ENCODE measurements at places on chromosomes 6 and 20.

GRCh38 chr20:41361757-41362747, 4.6 kb downstream of the EMILIN3 start:
- no peak for DNase-seq

DNA sequence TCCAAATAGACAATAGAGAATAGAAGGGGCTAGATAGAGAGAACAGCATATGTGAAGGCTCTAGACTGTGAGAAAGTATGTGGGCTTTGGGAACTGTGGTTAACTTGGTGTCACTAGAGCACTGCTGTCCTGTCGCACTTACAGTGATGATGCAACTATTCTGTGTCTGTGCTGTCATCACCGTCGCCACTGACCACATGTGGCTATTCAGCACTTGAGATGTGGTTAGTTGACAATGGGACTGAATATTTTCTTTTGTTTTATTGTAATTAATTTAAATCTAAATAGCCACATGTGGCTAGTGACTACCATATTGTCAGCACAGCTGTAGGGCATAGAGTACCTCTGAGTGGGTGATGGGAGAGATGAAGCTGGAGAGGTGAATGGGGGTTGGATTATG, 39.0 kb upstream of the IFNGR1 start:
- DNase-seq: no peak

DNA sequence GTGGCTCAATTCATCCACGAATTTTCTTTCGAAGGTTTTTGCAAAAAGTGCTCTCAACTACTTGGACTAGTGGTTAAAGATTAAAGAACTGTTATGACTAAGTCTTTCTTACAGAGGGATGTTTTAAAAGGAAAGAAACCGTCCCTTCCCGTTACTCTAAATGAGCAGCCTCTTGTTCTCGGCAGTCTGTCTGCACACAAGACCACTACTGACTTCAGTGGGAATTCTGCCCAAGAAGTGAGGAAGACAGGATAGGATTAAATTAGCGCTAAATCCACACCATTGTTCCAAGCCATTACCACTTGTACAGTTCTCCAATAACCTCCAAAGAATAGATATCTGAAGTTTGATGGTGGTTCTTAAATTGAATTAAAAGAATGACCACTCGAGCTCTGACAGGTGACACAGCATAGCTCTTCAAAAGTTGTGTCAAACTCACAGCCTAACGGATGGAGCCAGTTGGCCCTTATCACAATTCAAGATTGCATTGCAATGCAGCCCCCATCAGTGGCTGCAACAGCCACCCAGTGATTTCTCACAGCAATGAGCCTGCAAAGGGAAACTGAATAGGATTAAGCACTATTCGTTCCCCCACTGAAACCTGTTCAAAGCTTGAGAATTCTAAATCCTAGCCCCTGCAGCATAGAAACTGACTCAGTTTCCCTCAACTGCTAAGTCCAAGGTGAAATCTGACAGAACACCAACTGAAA, 1.8 kb downstream of the EPB41L2 start:
- peak; percentile 67 for DNase-seq

- DNase-seq: no peak
These were observed 120.9 kb upstream of the IFNGR1 start for GRCh38 chr6:137339929-137340559.

DNA sequence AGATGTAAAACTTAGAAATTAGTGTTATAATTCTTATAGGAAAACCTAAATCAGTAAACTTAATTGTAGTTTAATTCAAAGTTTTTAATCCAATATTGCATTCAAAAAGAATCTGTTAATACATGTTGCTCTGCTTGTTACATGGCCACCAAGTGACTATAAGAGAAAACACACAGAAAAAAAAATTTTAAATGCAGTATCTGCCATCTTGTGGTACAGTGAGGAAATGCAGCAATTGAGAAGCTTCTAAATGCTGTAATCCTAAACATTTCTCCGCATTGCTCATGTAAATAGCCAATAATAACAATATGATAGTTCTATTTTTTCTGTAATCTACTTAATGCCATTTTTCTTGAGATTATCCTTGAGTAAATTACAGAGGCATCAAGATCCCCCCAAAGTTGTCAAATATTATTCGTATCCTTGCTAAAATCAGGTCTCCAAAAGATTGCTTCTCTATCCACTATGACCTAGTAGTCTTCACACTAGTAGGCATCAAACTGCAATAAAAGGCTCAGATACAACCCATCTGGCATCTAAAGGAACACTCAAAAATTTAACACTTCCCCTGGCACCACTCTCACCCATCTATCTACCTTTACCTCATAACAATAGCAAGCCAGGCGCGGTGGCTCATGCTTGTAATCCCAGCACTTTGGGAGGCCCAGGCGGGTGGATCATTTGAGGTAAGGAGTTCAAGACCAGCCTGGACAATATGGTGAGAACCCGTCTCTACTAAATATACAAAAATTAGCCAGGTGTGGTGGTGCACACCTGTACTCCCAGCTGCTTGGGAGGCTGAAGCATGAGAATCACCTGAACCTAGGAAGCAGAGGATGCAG, 34.6 kb downstream of the HDAC2 start:
- peak; percentile 70 for DNase-seq

Data from IMR-90 (cell line).